ENCODE measurements at places on chromosomes 2 and 18.

GRCh38 chr2:100237163-100237562, 85.1 kb downstream of the LONRF2 start:
- DNase-seq, result no peak

- no peak for DNase-seq
Observed at GRCh38 chr2:167013227-167013626, 124.9 kb downstream of the XIRP2 start.

- no peak for DNase-seq
Observed at GRCh38 chr2:178044836-178045235, 27.7 kb downstream of the PDE11A start.

DNA sequence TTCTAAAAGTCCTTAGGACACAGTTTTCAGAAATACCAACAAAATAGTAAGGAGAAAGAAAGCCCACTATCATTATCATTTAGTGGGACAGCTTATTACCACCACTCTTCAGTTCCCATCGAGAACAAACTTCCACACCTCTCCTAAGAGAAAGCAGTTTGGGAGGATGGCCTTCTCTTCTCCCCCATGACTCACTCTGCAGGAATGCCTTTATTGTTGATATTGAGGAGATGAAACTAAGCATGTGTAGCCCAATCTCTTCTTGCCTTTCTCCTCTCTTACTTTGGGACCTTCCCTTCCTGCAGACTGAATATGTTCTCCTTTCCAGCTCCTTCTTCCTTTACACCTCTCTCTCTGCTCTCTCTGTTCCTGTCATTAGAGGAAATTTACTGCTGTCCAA, 30.0 kb upstream of the ERMN start:
- no peak for DNase-seq

- DNase-seq, result no peak
Observed at GRCh38 chr2:208183526-208183925, 6.3 kb downstream of the C2orf80 start.

- DNase-seq, result no peak
Observed at GRCh38 chr2:240436683-240437550, 1.5 kb downstream of the GPC1 start.

DNA sequence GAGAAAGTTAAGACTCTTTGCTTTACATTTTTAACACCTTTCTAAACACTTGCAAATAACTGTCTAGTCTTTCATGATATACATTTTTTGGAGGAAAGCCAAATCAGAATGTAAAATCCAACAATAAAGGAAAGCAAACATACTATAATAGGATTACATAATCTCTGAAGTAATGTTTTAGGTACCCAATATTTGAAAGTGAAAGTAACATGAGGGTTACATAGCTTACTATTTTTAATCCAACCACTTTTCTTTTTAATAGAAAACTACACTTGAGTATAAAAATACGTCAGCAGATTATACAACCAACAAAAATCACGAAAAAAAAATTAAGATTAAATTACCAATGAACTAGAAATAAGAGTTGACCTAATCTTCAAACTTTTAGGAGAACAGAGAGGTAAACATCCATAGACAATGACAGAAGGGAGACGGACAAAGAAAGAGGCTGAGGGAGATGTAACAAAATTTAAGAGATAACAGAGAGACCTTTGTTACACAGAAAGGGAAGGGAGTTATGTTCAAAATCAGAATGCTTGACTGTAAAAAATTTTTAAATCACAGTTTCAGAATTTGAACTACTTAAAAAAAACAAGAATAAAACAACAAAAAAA, 150.0 kb downstream of the IKZF2 start:
- DNase-seq, result no peak

GRCh38 chr18:9724797-9725585, 16.9 kb downstream of the RAB31 start:
- DNase-seq, result no peak

- DNase-seq, result no peak
Observed at GRCh38 chr2:98907385-98907784, 28.6 kb downstream of the CRACDL start.

DNA sequence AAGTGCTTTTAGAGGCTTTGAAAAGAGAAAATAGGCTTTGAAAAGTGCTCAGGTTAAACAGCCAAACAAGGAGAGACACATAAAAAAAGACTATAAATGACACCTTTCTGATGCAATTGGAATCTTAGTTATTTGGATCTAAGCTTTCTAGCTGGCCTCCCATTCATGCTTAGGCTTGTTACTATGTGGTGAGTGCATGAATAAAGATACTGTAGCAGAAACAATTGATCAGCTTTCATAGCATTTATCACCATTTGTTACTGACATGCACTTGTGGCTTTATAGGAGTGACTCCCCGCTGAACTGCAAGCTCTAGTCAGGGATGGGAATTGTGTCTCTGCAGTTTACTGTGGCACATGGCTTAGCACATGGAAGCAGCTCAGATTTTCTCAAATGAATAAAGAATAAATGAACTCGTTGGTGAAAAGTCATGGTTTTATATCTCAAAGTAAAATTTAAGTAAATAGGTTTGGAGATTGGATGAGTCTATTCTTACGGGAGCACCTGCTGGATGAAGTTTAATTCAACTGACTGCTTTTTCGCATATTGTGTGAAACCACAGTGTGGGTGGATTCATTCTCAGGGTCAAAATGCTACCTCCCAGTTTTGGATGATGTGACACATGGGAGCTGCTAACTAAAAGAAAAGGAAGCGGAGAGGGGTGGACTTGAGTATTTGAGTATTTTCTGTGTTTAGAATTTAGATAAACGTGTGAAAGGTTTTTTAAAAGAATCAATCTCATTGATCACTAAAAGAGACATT, 91.1 kb upstream of the NOL4 start:
- DNase-seq, result no peak

DNA sequence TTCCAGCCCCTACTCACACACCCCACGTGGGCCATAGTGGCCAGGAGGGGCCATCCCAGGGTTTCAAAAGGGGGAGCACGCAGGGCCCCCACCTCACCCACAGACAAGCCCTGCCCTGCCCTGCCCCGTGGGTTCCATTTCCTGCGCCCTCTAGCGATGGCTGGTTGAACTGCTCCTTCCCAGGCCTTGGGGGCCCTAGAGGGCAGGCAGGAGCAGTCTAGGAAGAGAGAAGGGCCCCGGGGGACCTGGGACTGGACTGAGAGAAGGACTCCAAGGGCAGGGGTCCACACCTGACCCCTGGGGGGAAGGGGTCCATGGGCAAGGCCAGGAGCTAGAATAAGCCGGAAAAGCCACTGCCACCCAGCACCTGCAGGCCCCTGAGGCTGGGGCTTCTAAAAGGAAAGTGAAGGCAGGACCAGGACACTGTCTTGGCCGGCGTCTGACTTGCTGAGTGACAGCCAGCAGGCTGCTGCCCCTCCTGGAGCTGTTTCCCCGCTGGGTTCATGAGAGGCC, 10.1 kb downstream of the CYP26B1 start:
- no peak for DNase-seq

- DNase-seq, result no peak
Observed at GRCh38 chr2:78411303-78411702, 614.2 kb upstream of the REG3G start.

- DNase-seq, result no peak
Observed at GRCh38 chr2:195677884-195678283, 20.9 kb downstream of the SLC39A10 start.

- DNase-seq, result peak; percentile 39
Observed at GRCh38 chr2:130820279-130820861, 16.3 kb upstream of the ARHGEF4 start.

DNA sequence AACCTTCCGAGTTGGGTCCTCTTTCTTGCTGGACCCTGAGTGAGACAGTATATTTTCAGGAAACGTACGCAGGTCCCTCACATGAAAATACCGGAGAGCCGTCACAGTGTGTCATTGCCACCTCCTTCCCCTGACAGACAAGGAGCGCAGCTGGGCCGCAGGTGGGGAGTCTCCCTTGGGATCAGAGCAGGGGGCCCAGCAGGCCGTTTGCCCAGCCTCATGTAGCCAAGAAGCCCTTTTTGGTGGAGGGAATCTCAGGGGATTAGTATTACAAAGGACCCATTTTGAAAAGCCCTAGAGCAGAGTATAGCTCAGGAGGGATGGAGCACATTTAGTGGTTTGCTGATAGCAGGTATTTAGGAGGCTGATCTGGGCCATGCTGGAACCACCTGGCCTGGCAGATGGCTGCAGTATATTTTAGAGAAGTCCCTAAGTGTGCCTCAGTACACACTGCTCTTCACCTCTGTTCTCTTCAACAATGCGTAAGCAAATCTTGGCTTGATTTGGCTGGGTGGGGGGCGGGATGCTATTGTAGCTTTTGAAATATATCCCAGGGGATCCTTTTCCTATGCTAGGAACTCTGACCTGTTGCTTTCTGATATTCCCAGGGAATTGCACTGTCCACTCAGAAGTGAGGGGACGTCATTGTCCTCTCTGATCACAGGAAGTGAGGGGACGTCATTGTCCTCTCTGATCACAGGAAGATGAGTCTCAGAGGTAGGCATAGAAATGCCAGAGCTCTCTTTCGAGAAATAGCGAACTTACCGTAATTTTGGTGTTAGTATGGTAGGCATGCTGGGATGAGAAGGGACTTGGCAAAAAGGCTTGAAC, 171.9 kb downstream of the HRH4 start:
- no peak for DNase-seq

- no peak for DNase-seq
Observed at GRCh38 chr2:173159791-173160463, 84.3 kb downstream of the MAP3K20 start.

- DNase-seq, result no peak
Observed at GRCh38 chr18:75775121-75775520, 347.6 kb upstream of the SMIM21 start.

DNA sequence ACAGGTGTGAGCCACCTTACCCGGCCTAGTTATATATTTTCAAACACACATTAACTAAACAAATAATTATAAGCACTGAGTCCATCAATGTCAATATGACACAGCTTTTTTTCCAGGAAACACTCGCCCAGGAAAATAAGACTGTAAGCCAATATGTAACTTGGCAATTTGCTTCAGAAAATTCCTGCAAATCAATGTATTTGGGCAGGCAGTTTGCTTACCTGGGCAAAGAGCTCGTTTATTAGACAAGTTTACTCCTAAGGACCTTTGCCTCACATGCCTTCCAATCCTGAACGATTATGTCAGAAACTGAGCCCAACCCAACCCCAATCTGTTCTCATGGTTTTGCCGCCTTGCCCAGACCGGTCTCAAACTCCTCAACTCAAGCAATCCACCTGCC, 34.7 kb upstream of the NDUFV2 start:
- no peak for DNase-seq

GRCh38 chr2:3492951-3493614, 26.2 kb downstream of the ADI1 start:
- DNase-seq, result no peak

- no peak for DNase-seq
Observed at GRCh38 chr18:24506175-24506574, 45.7 kb downstream of the HRH4 start.

DNA sequence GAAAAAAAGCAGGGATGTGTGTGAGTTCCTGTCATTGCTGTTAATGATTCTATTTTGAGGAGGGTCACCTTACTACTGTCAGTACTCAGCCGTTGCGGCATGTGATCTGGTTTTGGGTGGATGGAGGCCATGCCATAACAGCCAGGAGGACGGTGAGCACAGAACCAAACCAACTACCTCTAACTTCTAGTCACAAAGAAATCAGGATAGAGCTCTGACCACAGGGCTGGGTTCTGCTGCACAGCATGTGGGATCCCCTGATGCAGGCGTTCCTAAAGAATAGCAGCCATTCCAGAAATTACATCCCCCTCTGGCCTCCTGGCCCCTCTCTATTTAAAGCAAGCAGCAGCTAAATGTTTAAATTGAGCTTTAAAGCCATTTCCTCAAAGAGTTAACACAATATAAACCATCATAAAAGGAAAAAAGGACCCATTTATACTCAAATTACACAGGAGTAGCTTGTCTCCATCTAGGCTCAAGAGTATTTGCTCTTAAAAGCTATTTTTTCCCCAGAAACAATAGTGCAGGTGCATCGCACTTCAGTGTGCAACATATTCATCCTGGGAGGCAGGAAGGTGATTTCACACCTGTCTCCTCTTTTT, 786.4 kb downstream of the RNF144A start:
- no peak for DNase-seq

DNA sequence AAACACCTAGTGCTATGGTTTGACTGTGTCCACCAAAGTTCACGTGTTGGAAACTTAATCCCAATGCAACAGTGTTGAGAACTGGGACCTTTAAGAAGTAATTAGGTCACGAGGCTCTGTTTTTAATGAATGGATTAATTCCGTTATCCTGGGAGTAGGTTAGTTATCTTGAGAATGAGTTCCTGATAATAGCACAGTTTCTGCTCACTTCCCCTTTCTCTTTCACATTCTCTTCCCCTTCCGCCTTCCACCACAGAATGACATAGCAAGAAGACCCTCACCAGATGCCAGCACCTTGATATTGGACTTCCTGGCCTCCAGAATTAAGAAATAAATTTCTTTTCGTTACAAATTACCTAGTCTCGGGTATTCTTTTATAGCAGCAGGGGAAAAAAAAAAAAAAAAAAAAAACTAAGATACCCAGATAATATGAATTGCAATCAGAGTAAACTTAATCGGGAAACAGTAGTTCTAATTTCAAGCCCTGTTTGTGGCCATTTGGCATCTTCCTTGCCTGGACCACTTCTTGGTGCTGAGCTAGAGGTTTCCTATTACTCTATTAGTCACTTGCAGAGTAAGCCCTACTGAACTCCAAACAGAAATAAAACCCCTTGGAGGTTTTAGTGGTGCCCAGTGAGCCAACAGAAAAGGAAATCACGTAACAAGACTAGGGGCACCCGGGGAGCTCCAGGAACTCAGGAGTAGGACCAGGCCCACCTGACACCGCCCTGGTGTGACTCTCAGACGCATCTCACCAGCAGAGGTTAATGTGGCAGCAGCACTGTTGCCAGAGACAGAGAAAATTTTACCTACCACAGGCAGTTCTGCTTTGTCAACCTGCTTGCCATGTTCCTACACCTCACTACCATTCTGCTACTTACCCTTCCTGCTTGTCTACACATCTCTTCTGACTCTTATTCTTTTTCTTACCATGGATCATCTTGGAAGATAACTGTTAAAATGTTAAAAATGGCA, 147.6 kb upstream of the CAB39 start:
- DNase-seq, result no peak

DNA sequence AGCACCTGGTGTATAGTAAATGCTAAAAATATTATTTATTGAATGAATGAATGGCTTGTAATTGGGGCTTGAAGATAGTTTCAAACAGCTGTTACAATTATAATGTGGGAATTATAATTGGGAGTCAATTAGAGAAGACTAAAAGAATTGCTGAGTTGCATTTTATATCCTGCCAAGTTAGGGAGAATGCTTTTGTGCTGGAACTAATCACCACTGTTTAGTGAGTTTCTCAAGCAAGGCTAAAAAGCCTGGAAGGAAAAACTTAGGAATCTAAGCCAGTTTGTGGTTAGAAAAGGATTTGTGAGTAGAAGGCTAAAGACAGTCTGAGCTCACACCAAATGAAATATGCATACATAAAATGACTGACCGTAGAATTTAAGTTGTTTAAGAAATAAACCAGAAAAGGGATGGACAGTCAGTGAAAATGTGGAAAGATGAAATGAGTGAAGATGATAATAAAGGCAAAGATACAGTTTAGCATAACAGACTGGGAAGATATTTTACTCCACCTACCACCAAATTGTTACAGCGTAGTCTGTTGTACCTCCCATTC, 647.7 kb upstream of the FSHR start:
- DNase-seq, result no peak

- no peak for DNase-seq
Observed at GRCh38 chr2:43389581-43390466, 163.4 kb upstream of the ZFP36L2 start.

Measured in hippocampal formation (tissue), 2 donors.